ENCODE measurements at places on chromosomes 11 and 22.

DNA sequence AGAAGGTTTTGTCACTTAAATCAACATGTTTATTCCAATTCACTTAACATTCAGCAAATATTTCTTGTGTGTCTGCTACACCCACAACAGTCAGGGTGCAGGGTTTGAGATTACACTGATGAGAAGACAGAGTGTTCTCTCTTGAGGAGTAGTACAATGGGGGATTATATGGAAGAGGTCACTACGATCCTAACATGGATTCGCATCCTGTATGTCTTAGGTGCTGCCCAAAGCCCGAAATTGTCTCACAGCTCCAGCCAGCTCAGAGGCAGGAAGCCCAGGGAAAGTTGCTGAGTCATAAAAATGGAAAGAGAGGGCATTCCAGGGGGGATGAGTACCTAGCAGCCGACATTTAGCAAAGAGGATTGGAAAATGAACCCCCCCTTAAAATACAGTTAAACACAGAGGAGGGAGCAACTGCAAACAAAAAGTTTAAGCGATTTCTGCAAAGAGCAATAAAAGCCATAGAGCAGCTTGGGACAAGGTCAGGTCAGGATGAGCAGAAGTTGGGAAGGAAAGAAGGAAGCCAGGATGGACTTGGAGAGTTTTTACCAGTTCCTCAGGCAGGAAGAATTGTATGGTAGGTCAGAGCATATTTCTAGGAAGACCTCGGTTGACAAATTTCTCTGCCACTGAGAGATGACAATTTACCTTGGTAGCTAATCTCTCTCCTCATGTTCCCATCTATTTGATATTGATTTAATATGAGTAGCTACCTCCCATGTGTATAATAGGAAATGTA is 49.5 kb downstream of the IGLL5 start:
- no peak for DNase-seq

- no peak for DNase-seq
These were observed 213.3 kb downstream of the ETS1 start for GRCh38 chr11:128374026-128374425.

- DNase-seq = peak; percentile 84
These were observed 755.8 kb downstream of the NTM start for GRCh38 chr11:132125988-132126871.

- DNase-seq = no peak
These were observed 78.7 kb upstream of the DRD2 start for GRCh38 chr11:113553915-113554314.

GRCh38 chr22:34414467-34415440 is 494.5 kb upstream of the LARGE1 start:
- peak; percentile 3 for DNase-seq

DNA sequence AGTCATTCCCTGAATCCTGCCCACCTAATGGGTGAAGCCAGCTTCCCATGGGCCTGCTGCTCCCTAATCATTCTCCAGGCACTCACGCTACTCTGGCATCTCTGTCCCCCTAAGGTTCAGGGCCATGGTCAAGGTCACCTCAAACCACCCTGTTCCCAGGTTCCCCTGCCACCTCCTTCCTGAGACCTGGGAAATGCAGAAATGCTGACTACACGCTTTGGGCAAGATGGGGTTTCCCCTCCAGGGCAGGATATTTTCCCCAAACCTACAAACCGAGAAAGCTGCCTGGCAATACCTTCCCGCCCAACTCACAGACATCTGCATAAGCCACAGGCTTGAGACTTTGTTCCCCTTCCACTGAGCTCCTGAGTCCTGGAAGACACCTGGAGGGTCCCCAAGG is 97.6 kb downstream of the FEZ1 start:
- DNase-seq = no peak

DNA sequence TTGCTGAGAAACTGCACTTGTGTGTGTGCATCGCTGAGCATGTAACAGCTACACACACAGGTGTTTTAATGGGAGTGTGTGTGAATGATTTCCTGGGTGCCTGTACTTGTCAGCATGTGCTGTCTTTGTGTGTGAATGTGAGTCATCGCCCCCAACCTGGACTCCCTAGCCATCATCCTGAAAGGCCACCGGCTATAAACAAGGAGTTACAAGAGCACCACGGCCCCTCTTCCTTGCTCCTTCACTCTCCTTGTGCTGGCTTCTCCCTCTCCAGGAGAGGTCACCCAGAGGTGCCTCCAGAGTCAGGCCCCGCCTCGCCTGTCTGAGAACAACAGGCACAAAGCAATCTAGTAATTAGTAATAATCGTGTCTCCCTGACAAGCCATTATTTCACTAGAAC is 419.2 kb downstream of the BUD13 start:
- no peak for DNase-seq

DNA sequence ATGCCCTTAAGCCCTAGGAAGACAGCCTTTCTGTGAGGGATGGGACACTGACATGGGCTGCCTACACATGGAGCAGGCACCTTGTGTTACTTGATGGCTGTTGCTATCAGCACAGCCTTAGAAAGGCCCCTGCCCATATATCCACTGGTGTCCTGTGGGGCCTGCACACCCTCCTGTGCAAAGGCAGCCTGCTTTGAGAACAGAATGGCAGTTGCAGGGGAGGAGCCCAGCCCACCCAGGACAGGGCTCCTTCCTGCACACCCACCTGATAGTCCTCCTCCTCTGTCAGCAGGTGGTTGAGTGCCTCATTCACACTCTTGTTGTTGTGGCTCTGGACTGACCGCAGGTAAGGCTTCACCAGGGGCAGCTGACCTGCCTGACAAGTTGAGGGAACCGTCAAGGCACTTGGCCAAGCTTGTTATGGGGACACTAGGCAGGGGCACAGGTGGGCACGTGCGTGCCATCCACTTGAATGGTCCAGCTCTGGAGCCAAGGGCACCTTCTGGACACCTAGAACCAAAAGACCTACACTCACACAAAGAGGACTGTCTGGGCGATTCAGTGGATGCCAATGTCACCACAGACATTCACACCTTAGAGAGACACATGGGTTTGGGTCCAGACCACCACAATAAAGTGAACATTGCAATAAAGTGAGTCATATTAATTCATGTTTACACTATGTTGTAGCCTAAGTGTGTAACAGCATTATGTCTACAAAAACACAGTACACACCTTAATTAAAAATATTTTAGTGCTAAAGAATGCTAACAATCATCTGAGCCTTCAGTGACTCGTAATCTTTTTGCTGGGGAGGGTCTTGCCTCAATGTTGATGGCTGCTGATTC is 9.4 kb upstream of the SLC25A1 start:
- no peak for DNase-seq

DNA sequence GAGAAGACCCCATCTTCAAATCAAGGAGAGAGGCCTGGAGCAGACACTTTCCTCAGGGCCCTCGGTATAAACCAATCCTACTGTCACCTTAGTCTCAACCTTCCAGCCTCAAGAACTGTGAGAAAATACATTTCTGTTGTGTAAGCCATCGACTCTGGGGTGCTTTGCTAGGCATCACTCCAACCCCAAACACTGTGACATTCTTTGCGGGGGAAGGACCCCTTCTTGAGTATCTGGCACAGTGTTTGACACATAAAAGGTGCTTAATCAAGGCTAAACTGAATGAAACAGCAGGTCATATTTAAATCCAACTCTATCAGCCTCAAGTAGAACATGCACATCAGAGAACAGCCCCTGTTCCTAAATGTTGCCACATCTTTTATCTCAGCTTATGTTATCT is 558.1 kb downstream of the INSC start:
- no peak for DNase-seq

DNA sequence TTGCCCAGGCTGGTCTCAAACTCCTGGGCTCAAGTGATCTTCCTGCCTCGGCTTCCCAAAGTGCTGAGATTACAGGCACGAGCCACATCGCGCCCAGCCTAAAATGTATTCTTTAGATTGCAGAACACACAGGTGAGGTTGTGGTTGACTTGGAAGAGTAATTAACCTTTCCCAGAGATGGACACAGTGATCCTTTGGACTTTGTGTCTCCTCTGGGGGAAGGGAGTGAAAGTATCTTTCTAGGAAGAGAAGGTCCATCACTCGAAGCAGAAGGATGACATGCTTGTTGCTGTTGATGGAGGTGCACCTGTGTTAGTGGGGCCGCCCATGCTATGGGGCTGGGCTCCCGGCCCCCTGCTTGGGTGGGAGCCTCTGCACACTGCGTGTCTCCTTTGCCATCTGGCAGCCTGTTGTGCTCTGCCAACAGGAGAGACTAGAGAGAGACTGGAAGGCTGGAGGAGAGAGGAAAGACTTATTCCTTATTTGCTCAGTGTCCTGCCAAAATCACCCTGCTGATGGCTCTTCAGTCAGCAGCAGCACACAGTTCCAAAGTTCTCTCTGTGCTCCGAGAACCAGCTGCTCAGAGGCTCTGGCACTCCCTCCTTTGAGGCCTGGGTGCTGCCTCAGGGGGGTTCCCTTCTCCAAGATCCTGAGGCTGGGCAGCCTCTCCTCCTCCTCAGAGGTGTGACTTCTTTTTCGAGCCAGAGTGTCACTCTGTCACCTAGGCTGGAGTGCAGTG is 33.1 kb upstream of the CYB5R3 start:
- DNase-seq = no peak

GRCh38 chr11:104129145-104129544 is 34.8 kb downstream of the PDGFD start:
- no peak for DNase-seq

- DNase-seq = no peak
These were observed 12.0 kb downstream of the CSTPP1 start for GRCh38 chr11:46948378-46949131.

DNA sequence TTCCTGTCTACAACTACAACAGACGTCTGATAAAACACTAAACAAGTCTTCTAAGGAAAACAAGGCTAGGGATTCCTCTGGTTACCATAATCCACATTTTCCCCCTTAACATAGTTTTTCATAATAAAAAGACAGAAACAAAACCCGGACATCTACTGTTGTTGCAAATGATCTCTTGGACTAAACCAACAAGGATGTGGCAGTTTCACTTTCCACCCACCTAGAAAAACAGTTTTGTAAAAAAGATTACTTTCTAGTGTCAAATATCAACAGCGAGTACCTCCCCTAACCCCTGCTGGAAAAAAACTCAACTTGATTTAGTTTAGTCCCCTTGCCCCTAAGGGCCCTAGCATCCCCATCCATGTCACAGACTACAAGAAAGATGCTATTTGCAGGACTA is 5.4 kb downstream of the GNG3 start:
- no peak for DNase-seq

GRCh38 chr11:6388748-6389147 is 1.5 kb upstream of the SMPD1 start:
- no peak for DNase-seq

GRCh38 chr11:66070604-66071380 is 720 bp downstream of the PACS1 start:
- DNase-seq = peak; percentile 18

DNA sequence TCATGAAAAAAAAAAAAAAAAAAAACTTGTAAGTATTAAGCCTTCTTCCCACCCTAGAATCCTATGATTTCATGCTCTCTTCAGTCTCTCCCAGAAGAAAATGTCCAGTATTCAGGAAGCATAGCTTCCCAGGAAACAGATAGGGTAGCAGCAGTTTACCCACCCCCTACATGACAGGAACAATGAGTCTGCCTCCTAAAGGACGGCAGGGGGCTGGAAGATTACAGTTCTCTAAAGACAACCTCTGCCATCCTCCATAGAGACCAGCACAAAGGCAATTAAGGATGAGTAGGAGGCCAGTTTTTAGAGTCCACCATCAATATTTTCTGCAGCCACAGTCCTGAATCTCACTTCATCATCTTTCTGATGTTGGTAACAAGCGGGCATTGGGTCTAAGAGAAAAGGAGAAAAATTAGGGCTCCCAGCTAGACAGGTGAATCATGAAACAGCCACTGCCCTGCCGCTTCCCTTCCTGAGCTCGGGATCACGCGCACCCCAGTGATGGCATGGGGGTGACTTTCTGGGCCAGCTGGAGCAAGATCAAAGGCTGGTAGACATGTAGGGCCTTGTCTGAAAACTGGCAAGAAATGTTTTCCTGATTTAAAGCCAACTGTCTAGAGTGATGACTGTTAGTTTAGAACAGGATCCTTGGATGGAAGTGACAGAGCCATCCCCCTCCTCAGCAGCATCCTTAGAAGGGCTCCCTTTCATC is 322.8 kb downstream of the LARGE1 start:
- no peak for DNase-seq

DNA sequence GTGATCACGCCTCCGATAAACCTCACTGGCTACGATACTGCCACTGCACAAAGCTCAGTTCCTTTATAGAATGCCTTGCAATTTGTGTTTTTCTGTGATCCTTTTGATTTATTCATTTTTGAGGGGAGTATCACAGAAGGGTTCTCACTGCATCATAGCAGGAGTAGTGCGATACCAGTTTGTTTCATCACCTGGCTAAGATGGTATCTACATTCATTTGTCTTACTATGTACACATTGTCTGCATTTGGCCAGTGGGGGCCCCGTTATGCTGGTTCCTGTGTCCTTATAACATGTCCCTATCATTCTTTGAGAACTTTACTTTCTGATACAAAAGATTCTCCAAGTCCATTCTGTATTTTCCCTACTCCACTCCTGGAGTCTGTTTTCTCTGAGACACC is 44.6 kb downstream of the APLP2 start:
- DNase-seq = no peak

DNA sequence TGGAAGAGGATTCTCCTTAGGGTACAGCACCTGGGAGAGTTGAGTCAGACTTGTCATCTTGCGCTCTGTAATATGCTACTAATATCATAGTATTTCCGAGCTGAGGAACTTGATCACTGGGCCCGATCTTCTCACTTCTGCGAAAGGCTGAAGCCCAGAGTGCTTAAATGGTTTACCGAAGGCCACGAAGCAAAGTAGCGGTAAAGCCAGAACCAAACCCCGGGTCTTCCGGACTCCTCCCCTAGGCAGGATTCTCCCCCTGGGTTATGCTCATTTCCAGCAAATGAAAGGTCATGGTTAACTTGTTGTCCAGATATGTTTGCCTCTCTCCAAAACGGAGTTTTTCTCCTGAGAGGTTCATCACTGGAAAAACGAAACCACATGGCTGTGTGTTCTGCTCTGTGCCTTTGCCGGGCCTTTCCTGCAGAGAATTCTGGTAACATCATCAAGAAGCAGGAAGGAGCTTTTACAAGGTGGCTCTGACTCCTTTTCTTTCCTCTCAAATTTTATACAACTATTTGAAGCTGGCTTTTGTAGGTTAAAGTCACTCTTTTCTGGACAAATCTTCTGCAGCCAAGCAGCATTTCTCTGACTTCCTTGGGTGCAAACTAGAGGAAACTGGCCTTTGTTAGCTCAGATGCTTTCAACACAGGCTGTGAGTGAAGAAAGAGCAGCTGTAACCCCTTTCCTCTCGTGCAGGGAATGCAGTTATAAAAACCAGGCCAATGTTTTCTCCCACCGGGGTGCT is 35.5 kb downstream of the UBASH3B start:
- DNase-seq = no peak

GRCh38 chr11:29272019-29272654 is 744.7 kb downstream of the KCNA4 start:
- no peak for DNase-seq

DNA sequence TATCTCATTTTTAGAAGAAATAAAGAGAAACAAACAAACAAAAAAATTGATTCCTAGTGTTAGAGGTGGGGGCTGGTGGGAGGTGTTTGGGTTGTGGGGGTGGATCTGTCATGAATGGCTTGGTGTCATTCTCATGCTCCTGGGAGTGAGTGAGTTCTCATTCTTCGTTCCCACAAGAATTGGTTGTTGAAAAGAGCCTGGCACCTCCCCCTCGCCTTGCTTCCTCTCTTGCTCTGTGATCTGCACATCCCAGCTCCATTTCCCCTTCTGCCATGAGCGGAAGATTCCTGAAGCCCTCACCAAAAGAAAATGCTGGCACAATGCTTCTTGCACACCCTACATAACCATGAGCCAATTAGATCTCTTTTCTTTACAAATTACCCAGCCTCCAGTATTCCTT is 277.8 kb downstream of the ST3GAL4 start:
- DNase-seq = no peak

Data from NCI-H345 (cell line).